ENCODE measurements at places on chromosomes 12 and 14.

DNA sequence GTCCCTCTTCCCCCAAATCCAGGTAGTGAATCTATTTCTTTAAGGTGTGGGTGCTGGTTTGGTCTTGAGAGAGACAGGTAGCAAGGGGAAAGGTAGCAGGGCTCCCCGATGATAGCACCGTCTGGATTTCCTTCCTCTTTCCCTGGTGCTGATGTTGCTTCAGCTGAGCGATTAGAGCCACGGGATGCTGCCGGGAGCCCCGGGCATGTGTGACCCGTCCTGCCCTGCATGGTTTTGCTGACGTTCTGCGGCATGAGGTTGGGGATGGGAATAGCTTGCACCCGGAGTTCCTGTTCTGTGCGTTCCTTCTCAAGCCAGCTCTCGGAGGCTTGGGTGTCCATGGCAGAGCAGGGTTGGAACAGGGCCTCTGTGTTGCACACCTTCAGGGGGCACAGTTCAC lies 107.3 kb downstream of the TSPAN9 start:
- no peak for DNase-seq

DNA sequence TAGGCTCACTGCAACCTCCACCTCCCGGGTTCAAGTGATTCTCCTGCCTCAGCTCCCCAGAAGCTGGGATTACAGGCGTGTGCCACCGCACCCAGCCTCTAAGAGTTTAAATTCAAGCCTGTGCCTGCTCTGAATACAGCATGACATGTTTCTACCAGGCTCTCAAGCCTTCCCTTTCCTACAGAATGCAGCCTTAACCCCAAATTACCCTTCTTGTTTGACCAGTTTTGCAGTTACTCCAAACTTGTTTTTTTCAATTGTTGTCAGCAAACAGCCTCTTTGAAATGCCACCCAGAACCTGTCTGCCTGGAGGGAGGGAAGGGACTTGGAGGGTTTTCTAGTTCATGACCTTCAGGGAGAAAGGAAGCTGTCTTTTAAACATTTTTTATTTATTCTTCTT lies 15.4 kb downstream of the GLTP start:
- DNase-seq: no peak

GRCh38 chr12:19105463-19105862 lies 24.1 kb upstream of the PLEKHA5 start:
- no peak for DNase-seq

DNA sequence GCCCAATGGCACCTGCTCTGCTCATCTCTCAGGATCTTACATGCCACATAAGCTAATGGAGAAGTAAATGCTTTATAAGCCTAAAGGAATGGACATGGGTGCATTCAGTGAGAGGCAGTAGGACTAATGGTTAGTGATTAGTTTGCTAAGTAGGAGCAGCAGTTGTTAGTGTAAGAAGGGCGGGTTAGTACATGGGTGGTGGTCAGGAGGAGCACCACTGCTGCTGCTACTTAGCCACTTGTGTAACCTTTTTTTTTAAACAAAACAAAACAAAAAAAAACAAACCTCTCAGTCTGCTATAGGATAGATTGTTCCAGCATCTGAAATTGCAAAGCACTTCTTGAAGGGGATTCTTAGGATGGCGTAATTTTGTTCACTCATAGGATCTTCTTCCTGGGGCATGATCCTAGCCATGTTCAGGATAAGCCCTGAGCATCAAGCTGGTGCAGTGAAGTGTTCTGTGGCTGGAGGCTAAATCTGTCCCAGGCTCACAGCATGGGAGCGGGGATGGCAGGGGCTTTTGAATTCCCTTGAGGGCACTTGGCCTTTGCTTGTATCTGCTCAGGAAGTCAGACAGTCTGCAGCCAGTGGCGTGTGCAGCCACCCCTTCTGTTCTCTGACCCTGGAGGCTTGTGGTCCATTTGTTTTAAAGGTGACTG lies 63.6 kb downstream of the CHST11 start:
- no peak for DNase-seq

- peak; percentile 51 for DNase-seq
These were observed 30.9 kb upstream of the IRF2BPL start for GRCh38 chr14:77059276-77059915.

DNA sequence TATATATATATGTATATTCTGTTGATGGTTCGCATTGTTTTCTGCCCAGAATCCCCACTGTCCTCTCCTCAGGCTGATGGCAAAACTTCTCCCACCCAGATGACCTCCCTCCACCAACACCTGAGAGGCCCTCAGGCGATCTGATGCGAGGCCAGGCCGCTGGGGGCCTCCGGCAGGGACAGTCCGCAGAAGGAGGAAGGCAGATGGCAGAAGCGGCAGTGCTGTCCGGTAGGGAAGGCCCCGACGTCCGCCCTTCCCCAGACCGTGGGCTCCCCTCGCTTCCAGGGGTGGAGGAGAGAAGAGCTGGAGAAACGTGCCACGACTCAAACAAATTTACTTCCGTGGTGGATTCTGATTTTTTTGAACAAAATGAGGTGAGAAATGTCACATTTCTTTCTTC lies 178.3 kb upstream of the RGS6 start:
- no peak for DNase-seq

- no peak for DNase-seq
These were observed 187.5 kb upstream of the DIO3 start for GRCh38 chr14:101373690-101374295.

- no peak for DNase-seq
These were observed 52.0 kb downstream of the NOS1 start for GRCh38 chr12:117309276-117309925.

DNA sequence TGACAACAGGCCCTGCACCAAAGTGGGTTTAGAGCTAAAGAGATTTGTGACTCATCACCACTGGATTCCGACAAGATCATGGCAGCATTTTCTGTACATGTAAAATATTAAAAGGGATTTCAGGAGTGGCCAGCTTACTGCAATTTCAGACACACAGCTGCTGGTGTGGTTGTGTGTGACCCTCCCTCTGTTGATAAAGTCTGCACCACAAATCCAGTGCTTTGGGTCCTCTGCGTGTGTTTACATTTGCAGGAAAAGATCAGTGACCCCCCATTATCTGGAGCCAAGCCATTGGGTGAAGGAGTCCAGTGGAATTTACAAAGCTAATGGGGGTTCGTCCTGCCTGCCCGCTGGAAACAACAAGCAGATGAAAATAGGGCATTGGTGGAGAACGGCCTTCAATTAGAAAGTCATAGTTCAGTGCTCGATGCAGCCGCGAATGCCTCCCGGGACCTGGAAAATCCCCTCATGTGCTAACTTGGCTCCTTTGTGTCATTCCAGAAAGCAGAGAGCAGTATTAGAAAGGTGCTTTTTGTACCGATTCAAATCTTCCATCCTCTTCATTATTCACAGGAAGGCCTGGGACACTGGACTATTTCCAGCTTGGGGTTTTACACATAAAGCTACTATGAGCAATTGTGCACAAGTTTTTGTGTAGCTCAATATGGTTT lies 188.5 kb upstream of the TMEM132C start:
- no peak for DNase-seq

GRCh38 chr12:10928746-10929286 lies at the start of gene PRH2:
Gene PRH2, plus strand, starts transcription at chr12:10929236. Its CDS starts 38 bp downstream, at chr12:10929274.
- DNase-seq: no peak
